Astrocyte of the spinal cord (primary cell): ENCODE measurements at places on chromosomes 12 and 14.
A peak's percentile ranks its signal among the peaks of the same experiment; 100 is the strongest.

GRCh38 chr12:78208092-78208491 lies 377.4 kb downstream of the NAV3 start:
- peak; percentile 37 for DNase-seq

GRCh38 chr14:41606532-41607303 lies at the start of gene LRFN5:
Gene LRFN5 (plus strand): TSS chr14:41606876.
- peak; percentile 56 for DNase-seq

DNA sequence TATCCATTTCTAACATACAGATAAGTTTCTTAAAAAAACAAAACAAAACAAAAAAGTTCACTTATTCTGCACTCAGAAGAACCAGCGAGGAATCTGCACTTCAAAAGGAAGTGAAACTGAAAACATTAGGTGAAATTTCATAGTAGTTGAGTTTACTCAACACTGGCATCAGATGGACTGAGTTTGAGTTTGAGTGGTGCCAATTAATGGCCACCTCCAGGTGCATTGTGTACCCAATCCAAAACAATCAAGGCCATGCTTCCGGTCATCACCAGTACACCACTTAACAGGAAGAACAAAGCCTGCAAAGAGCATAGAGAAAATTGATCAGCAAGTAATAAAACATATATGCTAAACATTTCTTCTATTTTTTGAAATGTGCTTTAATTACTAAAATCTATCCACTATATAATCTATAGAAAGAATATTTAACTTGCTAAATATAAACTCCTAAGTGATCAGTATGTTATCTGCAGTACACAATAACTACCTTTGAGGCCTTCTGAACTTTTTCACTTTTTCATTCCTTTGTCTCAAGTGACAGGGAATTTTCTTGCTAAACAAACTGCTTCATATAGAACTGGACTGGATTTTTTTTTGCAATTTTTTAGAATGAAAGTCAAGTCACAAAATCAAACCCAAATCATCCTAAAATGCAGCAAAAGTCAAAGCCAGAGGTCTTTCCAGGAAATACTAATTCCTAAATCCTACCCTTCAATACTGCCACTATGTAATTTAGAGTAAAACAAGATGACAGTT lies 11.5 kb downstream of the SLC38A2 start:
- DNase-seq, result no peak

DNA sequence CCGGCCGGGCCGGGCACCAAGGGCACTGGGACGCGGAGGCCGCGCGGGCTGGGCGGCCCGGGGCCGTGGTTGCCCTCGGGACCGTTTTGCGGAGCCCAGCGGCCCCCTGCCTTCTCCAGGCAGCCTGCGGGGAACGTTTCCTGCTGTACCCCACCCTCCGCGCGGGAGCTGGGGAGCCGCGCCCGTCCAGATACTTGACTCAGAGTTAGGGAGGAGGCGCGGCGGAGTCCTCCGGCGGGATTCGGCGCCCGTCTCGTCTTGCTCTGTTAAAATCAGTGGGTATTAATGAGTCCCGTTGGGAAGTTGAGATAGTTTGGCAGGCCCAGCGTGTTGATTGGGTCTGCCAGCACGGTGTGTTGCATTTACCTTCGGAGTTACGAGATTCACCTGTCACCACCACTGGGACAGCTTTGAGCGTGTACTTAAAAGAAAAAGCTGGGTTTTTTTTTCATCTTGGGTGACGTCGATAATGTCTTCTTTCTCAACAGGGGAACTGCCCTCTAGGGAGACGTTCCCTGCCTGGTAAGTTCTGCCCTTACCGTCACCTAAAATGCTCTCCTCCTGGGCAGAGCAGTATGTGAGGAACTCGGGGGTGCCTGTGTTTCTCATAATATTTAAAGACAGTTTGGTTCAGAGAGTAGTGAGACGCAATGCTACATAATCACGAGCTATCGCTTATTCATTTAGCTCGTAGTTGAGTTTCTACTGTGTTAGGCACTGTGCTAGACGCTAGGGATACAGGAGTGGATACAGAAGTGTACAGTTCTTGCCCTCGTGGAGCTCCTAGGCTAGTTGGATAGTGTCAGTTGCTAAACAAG lies 596 bp downstream of the DLST start:
- DNase-seq, result peak; percentile 51

- no peak for DNase-seq
These were observed 386.3 kb upstream of the GARIN6 start for GRCh38 chr12:99261256-99261655.
